ENCODE measurements at places on chromosomes 3 and 15. TPM values are rescaled to one million over a fixed set of nuclear protein-coding genes. Genes with fewer than 3 reads are reported as not detected.

Gene ZNF774
- 2.1 TPM for total RNA-seq

Gene PLSCR5
- total RNA-seq = not detected

Gene GOLGA8J
- total RNA-seq = not detected

Gene OIP5
- total RNA-seq = 15.6 TPM

Gene GRK7
- not detected for total RNA-seq

Gene NR2E3
- total RNA-seq = not detected

Gene LRTM1
- total RNA-seq = not detected

Gene CDC25A
- total RNA-seq = 50.9 TPM

Gene EHHADH
- 1.8 TPM for total RNA-seq

Gene LDHAL6B
- total RNA-seq = not detected

Gene SH2D7
- total RNA-seq = not detected

Gene STRA6
- total RNA-seq = not detected

Gene NEDD4
- 12.6 TPM for total RNA-seq

Gene AGTR1
- total RNA-seq = not detected

Gene SPTBN5
- total RNA-seq = 1.2 TPM

Gene HGD
- not detected for total RNA-seq

Gene OPA1
- 78.1 TPM for total RNA-seq

Gene MAP1A
- 2.2 TPM for total RNA-seq

Gene GPR171
- total RNA-seq = 191 TPM

Gene TUSC7
- not detected for total RNA-seq

Gene ARPC4
- 273 TPM for total RNA-seq

Gene EIF1B
- 49.1 TPM for total RNA-seq

Gene VWA5B2
- not detected for total RNA-seq

Gene DOCK3
- total RNA-seq = 1.5 TPM

Gene GPR149
- total RNA-seq = not detected

Gene ZBED2
- 812 TPM for total RNA-seq

Gene HTR3E
- not detected for total RNA-seq

Gene SLC28A2
- total RNA-seq = not detected

Gene RETNLB
- total RNA-seq = not detected

Gene TMEM41A
- 26.6 TPM for total RNA-seq

Gene ATP13A4
- 0.31 TPM for total RNA-seq

Gene CD96
- total RNA-seq = 79.1 TPM

Gene C3orf22
- total RNA-seq = not detected

Gene IDH3A
- total RNA-seq = 163 TPM

Gene DBR1
- 31.0 TPM for total RNA-seq

Gene EXOG
- 20.0 TPM for total RNA-seq

Gene CCDC39
- total RNA-seq = not detected

Gene ZNF710
- total RNA-seq = 22.6 TPM

Gene ACVR2B
- 10.4 TPM for total RNA-seq

Gene CADPS
- total RNA-seq = not detected

Data from activated T-helper 1 cell treated with anti-CD3 and anti-CD28 coated beads, Interleukin-12 subunit alpha, Interleukin-12 subunit beta, Interleukin-2, Interleukin-4 antibody, amounts not matched to agents 30 ng/mL and 10 ng/mL and 1 ng/mL, durations not matched to agents 14 hours and 24 hours and 36 hours (primary cell).